ENCODE measurements at places on chromosomes 12 and 14.

DNA sequence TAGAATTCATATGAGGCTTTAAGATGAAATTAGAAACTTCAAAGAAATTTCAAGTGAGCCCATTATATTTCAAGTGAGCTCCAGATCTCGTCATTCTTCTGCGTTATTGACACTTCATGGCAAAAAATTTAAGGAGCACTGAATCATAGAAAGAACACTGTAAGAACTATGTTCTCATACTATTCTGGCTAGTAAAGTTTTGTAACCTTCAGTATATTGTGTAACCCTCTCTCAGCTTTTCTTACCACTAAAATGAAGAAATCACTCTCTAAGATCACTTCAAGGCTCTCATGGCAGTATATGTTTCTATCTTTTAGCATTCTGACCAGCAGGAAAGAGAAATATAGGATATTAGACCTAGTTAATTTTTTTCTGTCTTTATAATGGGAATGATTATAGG is 6.3 kb downstream of the GPHN start:
- no peak for DNase-seq

DNA sequence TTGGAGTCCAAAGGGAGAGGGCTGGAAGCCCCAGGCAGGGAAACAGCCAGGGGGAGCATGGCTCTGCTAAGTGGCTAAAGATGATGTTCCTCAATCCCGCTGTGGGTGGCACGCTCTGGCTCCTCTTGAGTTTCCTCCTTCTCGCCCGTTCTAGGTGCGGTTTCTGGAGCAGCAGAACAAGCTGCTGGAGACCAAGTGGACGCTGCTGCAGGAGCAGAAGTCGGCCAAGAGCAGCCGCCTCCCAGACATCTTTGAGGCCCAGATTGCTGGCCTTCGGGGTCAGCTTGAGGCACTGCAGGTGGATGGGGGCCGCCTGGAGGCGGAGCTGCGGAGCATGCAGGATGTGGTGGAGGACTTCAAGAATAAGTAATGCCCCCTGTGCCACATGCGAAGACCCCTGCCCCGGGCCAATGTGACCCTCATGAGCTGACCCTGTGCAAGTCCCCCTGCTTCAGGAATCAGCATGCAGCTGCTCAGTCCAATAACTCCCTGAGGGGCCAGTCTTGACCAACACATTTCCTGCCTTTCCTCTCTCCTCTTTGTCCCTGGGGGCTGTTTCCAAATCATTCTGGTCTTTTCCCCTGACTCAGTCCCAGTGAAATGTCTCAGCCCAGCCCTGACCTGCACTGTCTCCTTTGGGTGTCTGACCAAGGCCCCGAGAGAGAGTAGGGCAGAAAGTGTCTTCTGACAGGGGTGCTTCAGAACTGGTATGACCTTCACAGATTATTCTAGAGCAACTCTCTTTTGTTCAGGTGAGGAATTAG is 2.1 kb downstream of the KRT7 start:
- no peak for DNase-seq

DNA sequence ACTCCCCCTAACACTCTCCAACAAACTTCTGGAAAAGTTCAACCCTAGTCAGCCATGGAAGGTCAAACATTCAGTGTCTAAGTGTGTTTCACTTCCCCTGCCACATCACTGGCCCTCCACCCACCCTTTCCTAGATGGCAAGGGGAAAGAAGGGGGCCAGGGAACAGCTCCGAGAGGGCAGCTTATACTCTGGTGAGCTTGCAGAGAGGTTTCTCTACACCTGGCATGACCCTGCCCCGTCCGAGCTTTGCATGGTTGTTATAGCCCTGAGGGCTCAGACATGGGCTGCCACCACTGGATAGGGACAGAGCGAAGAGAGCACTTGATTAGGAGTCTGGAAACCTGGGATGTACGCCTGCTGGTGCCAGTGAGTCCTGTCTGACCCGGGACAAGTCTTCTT is 4.0 kb downstream of the ACVRL1 start:
- no peak for DNase-seq

GRCh38 chr12:130649101-130650045 is 66.7 kb downstream of the RIMBP2 start:
- DNase-seq = no peak

GRCh38 chr14:52248057-52248456 is 19.4 kb upstream of the PTGDR start:
- no peak for DNase-seq

All from left hindlimb (tissue), 1 donor.